ENCODE measurements at places on chromosomes 3 and 15.

DNA sequence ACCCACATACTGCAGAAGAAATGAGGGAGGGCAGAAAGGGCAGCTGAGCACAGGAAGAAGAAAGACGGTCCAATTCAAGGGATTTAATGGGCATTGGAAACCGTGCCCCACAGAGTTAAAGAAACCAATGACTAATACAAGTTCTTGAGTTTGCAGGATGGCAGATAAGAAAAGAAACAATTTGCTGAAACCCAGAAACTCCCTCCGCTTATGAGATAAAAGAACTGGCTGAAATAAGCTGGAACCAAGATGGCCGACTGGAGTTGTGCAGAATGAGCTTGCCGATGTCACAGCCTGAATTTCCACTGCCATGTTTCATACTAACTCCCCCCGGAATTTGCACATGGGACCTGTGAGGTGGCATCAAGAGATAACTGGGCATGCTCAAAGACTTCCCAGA is 47.1 kb downstream of the SCAP start:
- DNase-seq: no peak

- DNase-seq: no peak
These were observed 28.2 kb upstream of the USP3 start for GRCh38 chr15:63476229-63476632.

DNA sequence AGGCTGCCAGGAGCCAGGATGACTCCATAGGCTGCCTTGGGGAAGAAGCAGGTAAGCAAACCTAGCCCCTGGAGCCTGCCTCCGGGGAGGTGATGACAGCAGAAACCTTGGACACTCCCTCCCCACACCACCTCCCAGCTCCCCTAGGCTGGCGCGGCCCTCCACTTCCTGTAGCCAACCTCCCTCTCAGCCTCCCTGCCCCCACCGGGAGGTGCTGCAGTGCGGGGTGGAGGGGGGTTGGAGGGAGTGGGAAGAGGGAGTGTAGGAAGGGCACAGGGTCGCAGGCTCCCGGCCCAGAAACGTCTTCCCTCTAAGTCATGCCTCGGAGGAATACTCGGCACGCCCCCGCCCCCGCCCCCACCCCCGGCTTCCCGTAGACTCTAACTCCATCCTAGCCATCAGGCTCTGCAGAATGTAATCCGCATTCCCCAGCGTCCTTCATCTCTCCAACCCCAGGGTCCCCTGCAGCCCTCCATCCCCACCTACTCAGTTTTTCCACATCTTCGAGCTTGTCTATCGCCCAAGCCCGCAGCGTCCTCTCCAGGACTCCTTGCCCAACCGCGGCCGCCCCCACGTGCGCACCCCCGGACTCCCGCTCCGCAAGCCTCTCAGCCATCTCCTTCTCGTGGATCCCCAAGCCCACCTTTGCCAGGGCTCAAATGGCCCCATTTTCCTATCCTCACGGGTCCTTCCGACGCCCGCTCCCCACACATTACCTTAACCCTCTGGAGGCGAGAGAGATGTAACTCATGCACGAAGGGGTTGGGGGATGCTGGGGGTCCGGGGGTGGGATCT is 528 bp downstream of the LPCAT4 start:
- no peak for DNase-seq

GRCh38 chr3:57309769-57310360 is 17.4 kb upstream of the ASB14 start:
- no peak for DNase-seq

- no peak for DNase-seq
These were observed 28.4 kb upstream of the RAB6B start for GRCh38 chr3:133924041-133924440.

GRCh38 chr3:133439563-133439962 is 39.7 kb downstream of the BFSP2 start:
- DNase-seq: no peak

GRCh38 chr3:46087871-46088270 is 60.6 kb upstream of the XCR1 start:
- no peak for DNase-seq

GRCh38 chr3:20310629-20311028 is 124.6 kb upstream of the SGO1 start:
- no peak for DNase-seq

DNA sequence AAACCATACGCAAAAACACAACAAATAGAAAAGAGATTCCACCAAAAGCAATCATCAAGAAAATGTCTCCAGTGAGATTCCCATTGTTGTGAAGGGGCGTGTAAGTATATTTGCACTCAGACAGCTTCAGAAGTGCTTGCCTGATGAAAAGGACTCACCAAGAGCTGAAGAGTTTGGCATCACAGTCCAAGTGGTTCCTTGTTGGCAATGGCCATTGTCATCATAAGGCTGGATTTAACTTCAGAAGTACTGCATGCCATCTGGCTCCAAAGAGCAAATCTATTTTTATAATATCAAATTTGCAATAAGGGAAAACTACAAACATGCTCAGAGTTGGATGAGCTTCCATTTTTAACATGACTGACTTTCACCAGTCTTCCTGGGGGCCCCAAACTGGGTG is 505.3 kb upstream of the NR2F2 start:
- no peak for DNase-seq

DNA sequence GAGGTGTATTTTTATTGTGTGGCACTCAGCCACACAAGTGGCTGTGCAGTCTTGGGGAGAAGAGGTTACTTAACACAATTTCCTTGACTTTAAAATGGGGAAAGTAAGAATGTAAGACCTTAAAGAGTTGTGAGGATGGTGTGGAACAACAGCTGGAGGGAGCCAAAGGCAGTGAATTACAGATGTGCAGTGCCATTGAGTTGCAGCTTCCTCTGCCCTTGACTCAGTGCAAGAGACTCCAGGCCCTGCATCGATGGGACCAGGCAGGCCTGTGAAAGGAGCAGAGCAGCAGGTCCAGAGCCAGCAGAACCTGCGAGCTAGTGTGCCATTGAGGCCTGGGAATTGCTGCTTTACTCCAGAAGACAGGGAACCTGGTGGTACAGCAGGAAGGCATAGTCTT is 27.2 kb downstream of the EEFSEC start:
- no peak for DNase-seq

- DNase-seq: no peak
These were observed 155.9 kb upstream of the CNTN4 start for GRCh38 chr3:1942781-1943180.

DNA sequence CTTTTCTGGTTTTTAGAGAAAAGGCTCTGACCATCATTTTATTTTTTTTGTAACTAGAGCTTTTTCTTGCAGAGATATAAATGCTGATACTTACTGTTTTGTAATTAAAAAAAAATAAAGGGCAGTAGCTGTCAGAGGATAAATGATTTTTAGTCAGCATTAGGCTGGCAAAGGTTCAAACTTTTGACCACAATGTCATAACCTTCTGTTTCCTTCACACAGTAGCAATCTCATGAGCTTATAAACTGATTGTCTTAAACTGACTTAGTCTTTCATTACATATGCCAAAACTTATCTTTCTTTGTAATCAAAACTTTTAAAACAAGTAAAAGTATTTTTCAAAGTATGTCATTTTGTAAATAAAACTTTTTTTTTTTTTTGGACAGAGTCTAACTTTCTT is 841.9 kb downstream of the OTOL1 start:
- DNase-seq: no peak

- DNase-seq: no peak
These were observed 815.9 kb downstream of the VGLL3 start for GRCh38 chr3:86175051-86175536.

DNA sequence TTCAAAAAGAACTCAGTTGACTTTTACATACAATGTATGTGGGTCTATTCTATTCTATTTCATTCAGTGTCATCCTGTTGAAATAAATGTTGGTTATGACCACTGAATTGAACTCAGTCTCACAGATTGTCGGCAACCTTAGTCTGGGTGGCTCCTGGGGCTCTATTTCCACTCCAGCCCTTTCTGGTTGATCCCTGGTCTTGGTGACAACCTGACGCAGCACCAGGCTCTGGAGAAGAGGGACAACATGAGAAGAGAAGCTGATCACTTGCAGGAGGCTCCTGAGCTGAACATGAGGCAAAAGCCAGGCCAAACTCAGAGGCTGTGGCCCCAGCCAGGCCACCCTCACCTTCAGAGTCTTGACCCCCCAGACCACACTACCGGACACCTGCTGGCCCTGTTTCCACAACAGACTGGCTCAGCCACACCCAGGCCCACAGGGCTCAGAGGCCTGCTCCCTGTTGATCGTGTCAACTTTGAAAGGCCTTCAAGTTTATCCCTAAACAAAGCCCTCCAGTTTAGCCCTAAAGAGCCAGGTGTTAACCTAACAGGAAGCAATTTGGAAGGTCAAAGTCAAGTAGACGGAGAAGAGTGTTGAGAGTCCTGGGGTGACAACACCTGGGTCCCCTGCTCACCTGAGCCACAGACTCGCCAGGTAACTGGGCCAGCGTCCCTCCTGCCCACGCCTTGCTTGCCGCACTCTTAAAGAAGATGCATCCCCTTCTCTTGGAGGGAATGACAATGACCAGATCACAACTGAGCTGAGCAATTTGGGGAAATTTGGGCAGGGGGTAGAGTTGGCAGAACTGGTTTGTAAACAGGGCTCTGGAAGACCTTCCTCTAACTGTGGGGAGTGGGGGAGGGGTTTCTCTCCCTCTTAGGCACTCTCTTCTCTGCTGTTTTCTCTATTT is 15.4 kb upstream of the MUC20 start:
- no peak for DNase-seq

DNA sequence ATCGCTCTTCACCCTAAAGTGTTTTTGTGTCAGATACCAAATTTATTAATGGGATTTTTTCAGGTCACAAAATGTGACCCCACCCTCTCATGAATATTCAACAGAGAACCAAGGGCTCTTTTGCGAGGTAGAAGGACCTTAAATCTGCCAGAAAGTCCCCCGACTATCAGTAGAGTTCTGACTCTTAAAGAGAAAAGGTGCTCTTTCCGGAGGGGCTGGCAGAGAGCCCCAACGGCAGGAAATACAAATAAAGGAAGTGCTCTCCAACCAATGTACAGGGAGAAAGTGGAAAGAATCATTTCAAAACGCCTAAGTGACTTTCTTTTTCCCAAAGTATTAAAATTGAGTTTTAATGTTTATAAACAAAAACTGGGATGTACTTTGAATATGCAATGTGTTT is 517.2 kb downstream of the FOXP1 start:
- no peak for DNase-seq

DNA sequence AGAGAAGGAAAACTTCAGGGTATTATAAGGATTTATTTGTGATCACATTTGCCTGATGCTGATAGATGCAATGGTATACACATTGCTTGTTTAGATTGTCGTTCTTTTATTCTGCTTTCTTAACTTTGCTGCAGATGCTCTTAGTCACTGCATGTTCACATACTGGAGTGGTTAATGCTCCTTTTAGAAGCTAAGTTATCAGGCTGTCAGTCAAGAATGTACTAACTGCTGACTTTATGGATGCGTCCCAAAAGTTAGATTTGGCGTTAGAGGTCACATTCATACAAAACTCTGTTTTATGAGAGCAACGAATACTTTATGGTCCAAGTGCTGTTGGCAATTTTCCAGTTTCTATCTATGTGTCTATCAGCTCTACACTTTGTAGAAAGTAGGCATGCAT is 160.7 kb downstream of the BBX start:
- DNase-seq: no peak

- no peak for DNase-seq
These were observed 118.8 kb downstream of the TMCO5A start for GRCh38 chr15:38053205-38053604.

- DNase-seq: no peak
These were observed 54.7 kb downstream of the TM2D3 start for GRCh38 chr15:101597360-101597928.

- no peak for DNase-seq
These were observed 386.6 kb upstream of the THBS1 start for GRCh38 chr15:39194106-39194830.

GRCh38 chr3:52880047-52880446 is 17.3 kb downstream of the STIMATE start:
- no peak for DNase-seq

DNA sequence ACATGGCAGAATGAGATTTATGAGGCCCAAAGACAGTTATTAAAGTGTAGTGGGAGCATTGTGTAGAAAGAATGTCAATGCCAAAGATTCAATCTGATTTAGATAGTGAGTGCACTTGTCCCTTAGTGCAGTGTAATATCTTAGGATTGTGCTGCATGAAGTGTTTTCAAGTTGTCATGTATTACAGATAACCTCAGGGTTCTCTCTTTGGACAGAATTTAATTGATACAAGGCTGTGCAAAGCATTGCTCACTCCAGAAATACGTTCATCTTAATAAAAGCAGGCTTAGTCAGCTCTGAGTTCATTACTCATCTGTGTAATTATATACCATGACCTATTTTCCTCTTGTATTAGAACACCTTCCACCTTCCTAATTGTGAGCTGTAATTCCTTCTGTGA is 16.0 kb upstream of the GPR171 start:
- DNase-seq: no peak

GRCh38 chr15:67023517-67024313 is 41.7 kb upstream of the SMAD3 start:
- DNase-seq: no peak

GRCh38 chr3:71101014-71101413 is 482.5 kb downstream of the FOXP1 start:
- no peak for DNase-seq

GRCh38 chr3:166302331-166302730 is 465.1 kb upstream of the BCHE start:
- DNase-seq: no peak

- no peak for DNase-seq
These were observed 157.4 kb upstream of the CTNNB1 start for GRCh38 chr3:41041899-41042298.

DNA sequence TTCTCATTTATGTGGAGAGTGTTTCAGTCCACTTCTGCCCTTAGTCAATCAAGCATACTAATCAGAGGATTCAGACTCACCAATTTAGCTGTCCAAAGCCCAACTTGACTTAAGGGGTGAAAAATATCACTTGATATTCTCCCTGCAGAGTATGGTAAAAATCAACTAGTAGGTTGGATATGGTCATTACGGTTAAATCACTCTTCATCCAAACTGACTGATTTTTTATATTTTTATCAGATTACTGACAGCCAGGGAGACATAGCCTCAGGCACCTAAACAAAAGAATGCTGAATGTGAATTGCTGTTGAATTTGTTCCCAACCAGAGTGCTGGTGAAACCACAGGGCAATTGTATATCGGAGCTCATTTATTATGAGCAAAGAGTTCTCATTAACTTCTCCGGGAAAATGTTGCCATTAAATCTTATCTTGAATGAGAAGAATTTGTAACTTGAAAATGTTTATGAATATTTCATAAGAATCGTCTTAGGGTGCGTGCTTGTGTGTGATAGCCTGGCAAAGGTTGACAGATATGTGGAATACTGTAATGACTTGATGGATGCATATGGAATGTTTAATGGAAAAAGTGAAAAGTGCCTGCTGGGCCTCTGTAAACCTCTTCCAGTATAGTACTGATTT is 411.2 kb downstream of the NAALADL2 start:
- no peak for DNase-seq

DNA sequence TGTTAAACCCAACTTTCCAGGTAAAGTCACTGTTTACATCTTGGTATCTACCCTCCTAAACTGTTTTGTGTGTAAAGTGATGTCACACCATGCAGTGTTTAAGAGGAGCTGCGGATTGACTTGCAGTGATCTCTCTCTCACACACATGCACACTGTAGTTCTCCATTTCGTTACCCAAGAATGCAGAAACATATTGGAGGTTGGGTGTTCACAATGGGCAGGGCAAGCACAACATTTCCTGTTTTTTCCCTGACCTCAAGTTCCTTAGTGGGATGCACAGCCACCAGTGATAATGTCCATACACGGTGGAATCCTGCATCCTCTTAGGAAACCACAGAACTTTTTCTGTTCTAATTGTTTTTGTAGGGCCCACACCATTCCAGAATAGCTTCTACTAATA is 85.3 kb upstream of the CFAP20DC start:
- DNase-seq: no peak

GRCh38 chr3:193780810-193781478 is 187.9 kb downstream of the OPA1 start:
- DNase-seq: no peak

- no peak for DNase-seq
These were observed 44.6 kb upstream of the CFAP20DC start for GRCh38 chr3:59094446-59094845.

Data from stimulated activated CD8-positive, alpha-beta memory T cell treated with anti-CD3 and anti-CD28 coated beads, Interleukin-7, amount 100 ng/mL, for 48 hours (primary cell).